ENCODE measurements at places on chromosomes 2 and 18.

GRCh38 chr2:100619951-100620350, 57.2 kb downstream of the PDCL3 start:
- DNase-seq: no peak

- DNase-seq: peak; percentile 58
Measured at GRCh38 chr18:23237524-23238151, 102.4 kb downstream of the CABLES1 start.

- DNase-seq: no peak
Measured at GRCh38 chr2:30684026-30684425, 123.2 kb downstream of the CAPN13 start.

- no peak for DNase-seq
Measured at GRCh38 chr18:32072321-32072720, 19.4 kb upstream of the RNF138 start.

GRCh38 chr2:2848198-2848597, 517.1 kb upstream of the MYT1L start:
- DNase-seq: no peak

DNA sequence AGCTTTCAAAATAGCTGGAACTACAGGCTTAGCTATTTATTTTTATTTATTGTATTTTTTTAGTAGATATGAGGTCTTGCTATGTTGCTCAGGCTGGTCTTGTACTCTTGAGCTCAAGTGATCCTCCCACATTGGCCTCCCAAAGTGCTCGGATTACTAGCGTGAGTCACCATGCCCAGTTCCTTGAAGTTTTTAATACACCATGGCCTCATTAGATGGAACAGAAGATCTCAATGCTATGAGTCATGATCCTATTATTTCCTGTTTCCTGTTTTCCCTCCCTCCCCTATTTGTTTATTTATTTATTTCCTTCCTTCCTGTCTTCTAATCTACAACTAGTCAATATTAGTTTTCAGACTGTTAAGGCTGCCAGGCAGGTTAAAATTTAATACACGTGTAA, 309.0 kb downstream of the CMPK2 start:
- DNase-seq: peak; percentile 0

DNA sequence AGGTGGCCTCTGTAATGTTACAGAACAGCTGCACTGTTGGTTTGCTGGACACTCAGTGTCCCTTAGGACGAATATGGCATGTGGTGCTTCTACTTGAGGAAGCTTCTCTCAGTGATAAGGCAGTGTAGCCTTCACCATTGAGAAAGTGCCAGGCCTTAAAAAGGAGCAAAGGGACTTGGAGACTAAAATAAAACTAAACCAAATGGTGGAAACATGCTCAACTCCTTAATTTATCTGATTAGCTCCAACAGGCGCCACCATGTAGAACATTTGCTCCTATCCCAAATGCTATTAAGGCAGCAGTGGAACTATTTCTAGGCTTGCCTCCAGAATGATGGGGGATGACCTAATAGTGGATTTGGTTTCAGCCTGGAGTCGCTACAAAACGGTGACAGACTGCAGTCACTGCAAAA, 77.5 kb upstream of the MYL1 start:
- no peak for DNase-seq
